Naive B cell (primary cell): ENCODE measurements at places on chromosomes 7 and 10. TPM values are rescaled to one million over a fixed set of nuclear protein-coding genes. Genes with fewer than 3 reads are reported as not detected.

Gene ENTPD7
- 0.32 TPM for polyA plus RNA-seq

Gene LIPJ
- 0.17 TPM for polyA plus RNA-seq

Gene SVOPL
- polyA plus RNA-seq: not detected

Gene GIMAP6
- polyA plus RNA-seq: 0.31 TPM

Gene NME8
- polyA plus RNA-seq: not detected

Gene EVX1
- polyA plus RNA-seq: not detected

Gene VWDE
- polyA plus RNA-seq: not detected

Gene BBS9
- 14.4 TPM for polyA plus RNA-seq

Gene FAM25G
- not detected for polyA plus RNA-seq

Gene IGF2BP3
- polyA plus RNA-seq: 0.62 TPM
